AG08396 (cell line): ENCODE measurements at places on chromosomes 12 and 14.

- no peak for DNase-seq
Observed at GRCh38 chr12:15474766-15475165, 152.5 kb downstream of the PTPRO start.

- DNase-seq: peak; percentile 56
Observed at GRCh38 chr14:95515080-95515489, 1.4 kb downstream of the SYNE3 start.

DNA sequence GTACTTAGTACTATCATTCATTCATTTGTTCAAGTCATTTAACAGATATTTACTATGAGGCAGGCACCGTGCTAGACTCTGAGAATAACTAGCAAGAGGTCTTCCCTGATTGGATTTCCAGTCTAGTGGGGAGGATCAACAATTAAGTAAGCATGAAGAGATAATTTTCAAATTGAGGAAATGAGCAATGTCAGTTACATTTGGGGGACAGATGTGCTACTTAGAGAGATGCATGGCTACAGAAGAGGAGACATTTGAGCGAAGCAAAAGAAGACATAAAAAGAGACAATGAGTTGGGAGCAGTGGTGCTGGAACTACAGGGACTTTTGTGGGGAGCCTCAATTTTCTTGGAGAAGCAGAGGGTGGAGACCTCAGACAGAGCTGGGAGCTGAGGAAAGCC, 7.7 kb downstream of the KCNA5 start:
- no peak for DNase-seq

GRCh38 chr12:77299910-77300669, 234.7 kb upstream of the E2F7 start:
- peak; percentile 22 for DNase-seq

- DNase-seq: no peak
Observed at GRCh38 chr14:60661721-60662120, 12.4 kb upstream of the SIX1 start.
